ENCODE measurements at places on chromosomes 5 and 9.
A peak's percentile ranks its signal among the peaks of the same experiment; 100 is the strongest.

DNA sequence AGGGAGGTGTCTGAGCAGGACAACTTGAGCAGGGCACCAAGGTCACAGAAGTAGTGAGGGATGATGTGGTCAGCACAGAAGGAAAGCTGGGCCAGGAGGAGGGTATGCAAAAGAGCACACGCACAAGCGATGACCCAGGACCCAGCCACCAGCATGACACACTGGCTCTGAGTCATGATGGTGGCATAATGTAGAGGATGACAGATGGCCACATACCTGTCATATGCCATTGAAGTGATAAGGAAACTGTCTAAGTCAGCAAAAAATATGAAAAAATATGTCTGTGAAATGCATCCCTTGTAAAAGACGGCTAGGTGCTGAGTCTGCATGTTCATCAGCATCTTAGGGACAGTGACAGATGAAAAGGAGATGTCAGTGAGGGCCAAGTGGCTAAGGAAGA lies 380 bp downstream of the OR1J1 start:
- DNase-seq: no peak

GRCh38 chr9:132699956-132700355 lies 29.7 kb downstream of the GTF3C4 start:
- DNase-seq: no peak

DNA sequence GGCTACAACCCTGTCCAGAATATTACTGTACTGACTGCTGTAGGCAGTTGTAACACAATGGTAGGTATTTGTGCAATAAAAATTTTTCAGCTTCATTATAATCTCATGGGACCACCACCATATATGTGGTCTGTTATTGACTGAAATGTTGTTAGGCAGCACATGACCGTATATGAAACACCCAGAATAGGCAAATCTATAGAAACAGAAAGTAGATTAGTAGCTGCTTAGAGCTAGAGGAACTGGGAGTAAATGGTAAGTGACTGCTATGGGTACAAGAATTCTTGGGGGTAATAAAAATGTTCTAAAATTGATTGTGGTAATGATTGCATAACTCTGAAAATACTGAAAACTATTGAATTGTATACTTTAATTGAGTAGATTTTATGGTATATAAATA lies 185.7 kb downstream of the ESM1 start:
- DNase-seq: no peak

DNA sequence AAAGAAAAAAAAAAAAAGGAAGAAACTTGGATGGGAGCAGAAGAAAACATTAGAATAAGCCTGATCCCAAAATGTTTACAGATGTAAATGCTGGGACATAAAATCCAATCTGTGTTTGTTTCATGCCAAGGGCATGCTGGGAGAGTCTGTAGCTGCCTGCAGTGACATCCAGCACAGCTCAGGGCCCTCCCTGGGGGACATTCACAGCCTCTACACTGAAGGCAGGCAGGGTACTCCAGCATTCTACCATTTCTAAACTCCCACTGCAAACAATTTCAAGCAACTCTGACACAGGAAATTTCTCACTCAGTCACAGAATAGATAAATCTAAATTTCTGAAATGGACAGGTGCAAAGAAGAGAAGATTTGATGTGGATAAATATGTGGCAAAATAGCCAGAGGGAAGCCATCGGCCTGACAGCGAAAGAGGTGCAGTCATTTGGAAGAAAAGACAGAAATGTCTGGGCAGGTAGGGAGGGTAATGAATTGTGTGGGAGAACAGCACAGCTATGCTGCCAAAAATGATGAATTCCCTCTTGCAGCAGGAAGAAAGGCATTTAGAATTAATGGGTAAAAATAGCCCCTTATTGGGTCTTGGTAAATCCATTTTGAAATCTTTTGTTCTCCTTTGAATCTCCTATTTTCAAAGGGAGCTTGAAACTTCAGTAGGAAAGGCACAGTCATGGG lies 199.4 kb downstream of the MED10 start:
- DNase-seq: no peak

DNA sequence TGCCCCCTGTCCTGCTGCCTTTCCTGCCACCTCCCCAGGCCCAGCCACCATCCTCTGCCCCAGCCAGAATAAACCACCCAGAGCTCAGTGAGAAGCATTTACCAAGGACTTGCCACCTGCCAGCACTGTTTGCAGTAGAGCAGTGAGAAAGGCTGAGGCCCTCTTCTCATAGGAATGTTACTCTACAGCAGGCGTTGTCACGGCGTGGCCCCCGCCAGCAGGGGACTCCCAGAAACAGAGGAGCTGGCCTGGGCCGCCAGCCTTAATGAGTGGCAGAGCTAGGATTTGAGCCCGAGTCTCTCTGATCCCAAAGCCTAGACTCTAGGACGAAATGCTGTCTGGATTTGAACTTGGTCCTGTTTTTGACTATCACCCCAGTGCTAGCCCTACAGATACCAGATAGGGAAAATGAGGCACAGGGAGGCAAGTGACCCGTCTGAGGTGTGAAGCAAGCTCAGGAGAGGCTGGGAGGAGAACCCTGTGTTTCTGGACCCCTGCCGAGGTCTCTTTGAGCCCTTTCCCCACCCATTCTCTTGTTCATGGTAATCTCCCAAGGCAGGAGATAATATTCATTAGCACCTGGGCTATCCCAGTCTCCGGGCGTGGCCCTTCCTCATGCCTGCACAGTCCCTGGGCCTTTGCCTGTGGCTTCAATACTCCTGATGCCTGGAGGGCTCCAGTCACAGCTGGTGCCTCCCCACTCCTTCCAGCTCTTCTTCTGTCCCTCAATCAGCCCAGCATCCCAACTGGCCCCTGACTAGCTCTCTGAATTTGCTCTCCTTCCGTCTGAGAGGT lies 30.7 kb downstream of the HRH2 start:
- no peak for DNase-seq

GRCh38 chr9:127943731-127944144 lies 6.1 kb upstream of the DPM2 start:
- peak; percentile 58 for DNase-seq

- no peak for DNase-seq
These were observed 453 bp upstream of the CCL28 start for GRCh38 chr5:43412644-43413043.

- no peak for DNase-seq
These were observed 50.7 kb upstream of the CHSY3 start for GRCh38 chr5:129853588-129853987.

DNA sequence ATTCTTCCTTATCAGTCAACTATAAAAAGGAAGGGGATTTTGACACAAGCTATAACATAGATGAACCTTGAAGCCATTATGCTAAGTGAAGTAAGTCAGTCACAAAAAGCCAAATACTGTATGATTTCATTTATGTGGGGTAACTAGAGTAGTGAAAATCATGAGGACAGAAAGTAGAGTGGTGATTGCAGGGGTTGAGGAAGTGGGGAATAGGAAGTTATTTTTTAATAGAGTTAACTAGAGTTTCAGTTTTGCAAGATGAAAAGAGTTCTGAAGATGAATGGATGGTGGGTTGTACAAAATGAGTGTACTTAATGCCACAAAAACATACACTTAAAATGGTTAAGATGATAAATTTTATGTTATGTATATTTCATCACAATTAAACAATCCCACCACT lies 65.4 kb upstream of the FAM174A start:
- DNase-seq: no peak

GRCh38 chr5:157747173-157747740 lies 3.7 kb downstream of the LSM11 start:
- no peak for DNase-seq

DNA sequence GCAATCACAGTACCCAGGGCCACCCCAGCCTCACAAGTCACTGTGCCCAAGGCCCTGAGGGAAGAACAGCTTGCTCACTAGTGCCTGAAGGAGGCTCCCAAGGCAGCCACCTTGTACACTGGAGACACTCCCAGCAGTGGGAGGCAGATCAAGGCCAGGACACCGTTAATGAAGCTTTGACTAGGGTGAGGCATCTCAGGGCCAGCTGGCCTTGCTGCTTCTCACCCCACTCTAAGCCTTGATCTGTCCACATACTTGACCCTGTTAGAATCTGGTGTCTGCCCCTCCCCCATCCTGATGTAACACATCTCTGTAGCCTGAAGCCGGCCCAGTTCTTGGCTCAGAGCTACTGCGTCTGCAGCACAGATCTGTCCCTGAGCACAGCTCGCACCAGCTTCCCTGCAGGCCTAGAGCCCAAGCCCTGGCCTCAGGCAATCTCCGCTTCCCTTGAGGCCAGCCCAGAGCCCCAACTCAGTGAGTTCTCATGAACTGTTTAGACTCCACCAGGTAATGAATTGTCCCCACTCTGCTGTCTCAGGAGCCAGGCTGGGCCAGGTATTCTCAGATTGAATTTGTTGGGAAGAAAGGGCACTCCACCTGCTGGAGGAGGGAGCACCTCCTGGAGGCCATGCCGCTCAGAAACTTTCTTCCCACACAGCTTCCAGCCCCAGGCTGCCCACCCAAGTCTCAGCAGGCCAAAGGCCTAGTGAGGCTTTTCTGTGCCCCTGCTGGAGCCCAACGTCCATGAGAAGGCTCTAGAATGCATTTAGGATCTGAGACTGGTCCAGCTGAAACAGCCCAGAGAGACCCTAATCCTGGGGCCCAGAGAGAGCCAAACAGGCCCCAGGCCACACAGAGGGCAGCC lies 13.4 kb upstream of the JADE2 start:
- no peak for DNase-seq

DNA sequence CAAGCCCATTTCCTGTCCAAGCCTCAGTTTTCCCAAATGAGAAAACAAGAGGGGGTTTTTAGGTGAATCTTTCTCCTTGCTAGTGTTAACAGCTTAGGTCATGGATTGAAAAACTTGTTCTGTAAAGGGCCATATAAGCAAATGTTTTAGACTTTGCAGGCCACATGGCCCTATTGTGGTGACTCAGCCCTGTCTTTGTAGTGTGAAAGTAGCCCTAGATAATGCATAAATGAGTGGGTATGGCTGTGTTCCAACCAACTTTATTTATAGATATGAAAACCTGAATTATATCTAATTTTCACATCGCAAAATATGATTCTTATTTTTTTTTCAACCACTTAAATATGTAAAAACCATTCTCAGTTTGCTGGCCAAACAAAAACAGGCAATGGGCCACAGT lies 6.9 kb upstream of the BARX1 start:
- no peak for DNase-seq

GRCh38 chr5:119347574-119347973 lies 8.2 kb upstream of the TNFAIP8 start:
- DNase-seq: no peak

GRCh38 chr9:136017289-136018190 lies 56.4 kb upstream of the UBAC1 start:
- no peak for DNase-seq

DNA sequence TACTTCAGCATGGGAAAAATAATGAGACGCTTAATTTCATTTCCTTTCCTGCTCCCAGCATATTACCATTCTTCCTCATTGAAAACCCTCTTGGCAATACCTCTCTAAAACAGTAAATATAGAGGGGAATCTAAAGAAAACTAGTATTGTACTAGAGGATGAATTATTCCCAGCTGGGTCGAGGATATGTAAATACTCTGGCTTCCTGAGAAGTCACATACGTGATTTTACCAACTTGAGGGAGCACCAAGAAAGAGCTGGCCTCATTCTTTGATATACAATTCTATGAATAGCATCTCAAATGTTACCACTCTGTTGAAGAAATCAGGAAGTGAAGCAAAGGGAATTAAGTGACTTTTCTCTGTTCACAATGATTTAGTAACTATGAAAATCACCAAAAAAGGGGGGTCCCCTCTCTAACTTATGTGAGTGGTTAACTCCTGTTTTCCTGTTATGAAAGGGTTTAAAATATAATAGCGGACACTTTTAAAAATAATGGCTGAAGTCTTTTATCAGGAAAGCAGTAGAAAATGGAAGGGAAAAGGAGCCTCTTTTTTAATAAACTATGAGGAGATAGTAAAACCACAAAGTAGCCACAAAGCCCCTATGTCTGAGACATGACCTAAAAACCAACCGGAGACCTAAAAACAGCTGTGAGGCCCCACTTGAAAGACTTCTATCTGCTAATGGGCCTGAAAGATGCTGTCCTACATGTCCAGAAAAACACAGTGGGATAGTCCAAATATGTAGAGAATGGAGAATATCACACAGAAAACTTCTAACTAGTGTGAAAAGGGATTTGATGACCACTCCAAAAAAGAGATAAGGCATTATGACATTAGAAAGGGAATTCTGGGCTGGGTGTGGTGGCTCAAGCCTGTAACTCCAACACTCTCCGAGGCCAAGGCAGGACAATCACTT lies 42.6 kb downstream of the LPAR1 start:
- no peak for DNase-seq

DNA sequence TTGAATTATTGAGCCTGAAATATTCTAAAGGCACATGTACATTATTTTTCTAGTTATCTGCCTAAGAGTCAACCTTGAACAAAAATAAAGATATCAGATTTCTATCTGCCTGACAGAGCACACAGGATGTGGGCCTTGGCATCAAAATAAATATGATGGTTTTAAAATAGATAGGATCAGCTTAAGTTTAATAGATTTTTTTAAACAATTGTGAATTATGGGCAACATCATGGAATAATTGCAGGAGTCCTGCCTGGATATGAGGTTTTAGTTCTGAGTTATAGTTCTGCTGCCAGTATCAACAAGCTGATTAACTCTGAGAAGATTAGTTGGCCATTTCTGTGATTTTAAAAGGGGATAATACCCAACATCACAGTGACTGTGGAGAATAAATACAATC lies 107.0 kb upstream of the PCA3 start:
- no peak for DNase-seq

Data from activated CD8-positive, alpha-beta memory T cell treated with anti-CD3 and anti-CD28 coated beads for 1 hour (primary cell).